ENCODE measurements at places on chromosomes 2 and 18.

- DNase-seq: no peak
Observed at GRCh38 chr18:3409811-3410210, 40.2 kb upstream of the TGIF1 start.

- DNase-seq: no peak
Observed at GRCh38 chr2:115190459-115190858, 748.0 kb downstream of the DPP10 start.

DNA sequence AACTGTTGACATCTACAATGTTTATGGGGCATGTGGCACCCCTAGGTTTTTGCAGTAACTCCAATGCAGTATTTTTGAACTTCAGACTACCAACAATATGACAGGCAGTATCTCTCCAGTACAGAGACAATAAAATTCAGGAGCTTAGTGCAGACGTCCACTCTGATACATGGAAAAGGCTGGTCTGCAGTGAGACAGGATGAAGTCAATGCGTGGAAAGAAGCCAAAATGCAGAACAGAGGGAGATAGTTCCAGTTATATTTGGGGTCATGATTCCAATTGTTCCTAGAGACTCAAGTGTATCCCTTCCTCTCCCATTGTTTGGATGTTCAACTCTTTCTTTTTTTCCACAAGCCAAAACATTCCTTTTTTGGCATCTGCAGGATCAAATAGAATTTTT lies 18.7 kb upstream of the SMAD2 start:
- DNase-seq: no peak

DNA sequence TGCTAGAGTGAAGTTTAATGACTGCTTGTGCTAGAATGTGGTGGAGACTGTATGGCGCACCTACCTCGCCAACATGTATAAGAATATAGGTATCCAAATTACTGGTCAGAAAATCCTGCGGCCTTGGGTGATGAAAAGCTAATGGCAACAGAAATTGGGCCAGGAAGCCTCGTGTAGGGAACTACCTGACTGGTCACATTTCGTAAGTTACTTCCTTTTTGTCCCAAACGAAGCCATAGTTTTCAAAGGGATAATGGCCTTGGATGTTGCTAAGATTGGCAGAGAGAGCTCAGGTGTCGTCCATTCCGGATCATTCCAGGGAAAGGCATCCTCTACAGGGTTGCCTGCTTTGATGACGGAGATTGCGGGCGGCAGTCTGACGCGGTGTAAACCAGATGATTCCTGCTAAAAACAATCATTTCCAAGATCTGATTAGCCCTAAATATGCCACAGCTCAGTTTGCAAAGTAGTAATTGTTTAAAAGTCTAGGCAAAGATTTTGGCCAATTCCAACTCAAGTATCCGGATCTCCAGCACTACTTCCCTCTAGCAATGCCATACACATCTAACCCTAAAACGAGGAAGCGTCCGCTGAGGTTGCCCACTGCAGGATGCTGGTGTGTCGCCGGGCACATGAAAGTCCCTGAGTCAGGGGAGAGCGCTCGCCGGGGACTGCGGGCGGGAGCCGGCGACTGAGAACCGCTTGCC lies 708 bp upstream of the MALT1 start:
- DNase-seq: peak; percentile 34

GRCh38 chr2:70126413-70126812 lies 39.1 kb downstream of the PCBP1 start:
- no peak for DNase-seq

DNA sequence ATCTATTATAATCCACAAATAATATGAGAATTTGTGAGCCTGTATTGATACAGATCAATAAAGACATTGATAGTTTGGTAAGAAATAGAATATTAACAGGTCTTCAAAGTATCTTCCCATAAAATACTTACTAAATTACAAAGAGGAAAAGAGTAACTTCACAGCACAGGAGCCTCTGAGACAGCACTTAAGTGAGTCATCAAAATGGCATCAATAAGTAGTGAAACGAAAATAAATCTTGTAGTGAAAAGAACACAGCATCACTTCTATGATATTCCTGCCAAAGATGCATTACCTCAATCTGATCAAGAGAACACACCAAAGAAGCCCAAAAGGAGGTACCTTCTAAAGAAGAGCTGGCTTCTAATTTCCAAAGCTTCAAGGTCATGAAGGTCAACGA lies 116.4 kb downstream of the CBLN2 start:
- DNase-seq: no peak

- DNase-seq: no peak
Observed at GRCh38 chr2:128662051-128662471, 343.4 kb upstream of the HS6ST1 start.

DNA sequence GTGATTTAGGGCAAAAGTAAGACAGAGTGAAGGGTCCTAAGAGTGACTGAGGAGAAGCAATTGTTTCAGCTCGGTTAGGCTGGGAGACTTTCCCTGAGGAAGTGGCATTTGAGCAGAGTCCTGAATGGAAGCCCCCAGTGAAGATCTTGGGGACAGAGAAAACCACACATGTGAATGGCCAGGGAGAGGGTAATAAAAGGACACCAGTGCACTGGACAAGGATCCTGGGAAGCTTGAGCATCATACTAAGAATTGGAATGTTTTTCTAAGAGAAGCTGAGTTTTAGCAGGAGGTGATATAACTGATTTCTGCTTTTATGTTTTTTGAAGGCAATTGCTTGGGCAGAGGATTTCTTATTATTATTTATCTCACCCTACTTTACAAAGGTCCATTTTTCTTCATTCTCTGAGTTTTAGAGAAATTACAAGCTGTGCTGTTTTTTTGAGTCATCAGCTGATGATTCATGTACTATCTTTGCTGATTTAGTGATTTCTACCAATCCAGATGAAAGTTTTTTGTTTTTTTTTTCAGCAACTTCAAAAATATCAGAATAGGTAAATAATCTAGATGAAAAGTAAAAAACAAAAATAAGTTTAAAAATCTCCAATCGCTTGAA lies 43.5 kb downstream of the MFSD6 start:
- DNase-seq: no peak

DNA sequence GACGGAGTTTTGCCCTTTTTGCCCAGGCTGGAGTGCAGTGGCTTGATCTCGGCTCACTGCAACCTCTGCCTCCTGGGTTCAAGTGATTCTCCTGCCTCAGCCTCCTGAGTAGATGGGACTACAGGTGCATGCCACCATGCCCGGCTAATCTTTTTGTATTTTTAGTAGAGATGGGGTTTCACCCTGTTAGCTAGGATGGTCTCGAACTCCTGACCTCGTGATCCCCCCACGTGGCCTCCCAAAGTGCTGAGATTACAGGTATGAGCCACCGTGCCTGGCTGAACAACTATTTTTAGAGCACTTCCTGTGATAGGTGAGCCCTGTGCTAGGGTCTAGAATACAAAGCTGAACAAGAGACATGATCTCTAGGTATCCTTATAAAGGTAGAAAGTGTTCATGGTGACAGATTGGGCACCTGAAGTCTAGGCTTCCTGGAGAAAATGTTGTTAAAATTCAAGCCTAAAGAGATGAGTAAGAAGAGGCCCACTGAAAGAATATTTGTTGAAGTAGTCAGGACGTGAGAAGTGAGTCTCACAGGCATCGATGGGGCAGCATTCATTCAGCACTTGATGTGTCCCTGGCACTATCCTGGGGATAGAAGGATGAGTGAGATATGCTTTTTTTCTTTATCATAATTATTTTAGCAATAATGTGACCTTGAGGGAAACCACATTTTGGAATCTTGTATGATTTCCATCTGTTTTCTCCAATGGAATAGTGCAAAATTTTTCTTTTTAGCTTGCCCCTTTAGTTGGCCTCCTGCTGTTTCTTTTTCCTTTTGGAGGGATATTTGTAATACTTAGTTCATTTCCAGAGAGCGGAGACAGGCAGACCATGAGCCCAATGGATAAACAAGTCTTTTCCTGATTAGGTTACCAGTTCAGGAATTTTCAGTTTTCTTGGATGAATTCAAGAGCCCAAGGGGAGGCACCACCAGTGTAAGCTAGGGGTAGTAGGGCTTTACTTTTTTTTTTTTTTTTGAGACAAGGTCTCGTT lies 5.1 kb downstream of the ZNF236 start:
- peak; percentile 73 for DNase-seq

GRCh38 chr18:11260961-11261461 lies 111.6 kb upstream of the PIEZO2 start:
- no peak for DNase-seq

DNA sequence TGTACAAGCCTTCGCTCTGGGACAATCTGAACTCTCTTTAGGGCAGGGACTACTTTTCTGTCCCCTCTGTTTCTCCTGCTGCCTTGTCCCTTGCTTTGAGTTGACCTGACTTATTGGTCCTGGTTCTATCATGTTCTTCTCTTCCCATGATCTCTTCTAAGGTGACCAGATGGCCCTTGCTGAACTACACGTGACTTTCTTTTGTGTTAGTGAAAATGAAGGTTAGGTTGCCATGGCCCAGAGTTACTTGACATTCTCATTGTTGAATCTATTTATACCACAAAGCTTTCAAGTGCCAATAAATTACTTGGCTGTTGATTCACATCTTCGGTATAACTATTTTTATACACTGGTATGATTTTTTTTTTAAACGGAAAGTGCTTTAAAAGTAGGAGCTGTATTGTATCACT lies 24.4 kb downstream of the MRPL33 start:
- no peak for DNase-seq

- no peak for DNase-seq
Observed at GRCh38 chr2:99595373-99595772, 105.6 kb upstream of the REV1 start.

DNA sequence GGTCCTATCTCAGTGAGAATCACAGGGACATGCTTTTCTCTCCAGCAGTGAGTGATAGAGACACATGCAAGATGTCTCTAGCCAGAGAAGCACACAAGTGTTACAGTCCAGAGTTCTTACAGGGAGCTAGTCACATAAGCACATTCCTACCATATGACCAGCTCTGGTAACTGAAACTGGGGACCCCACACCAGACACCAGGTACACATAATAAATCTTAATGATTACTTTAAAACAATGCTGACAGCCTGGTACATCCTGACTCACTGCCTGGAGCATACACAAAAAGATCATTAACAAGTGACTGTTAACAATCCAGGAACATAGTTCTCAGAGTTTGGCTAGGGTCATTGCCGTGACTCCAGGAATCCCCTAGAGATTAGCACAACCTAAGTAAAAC lies 53.6 kb downstream of the GALNT1 start:
- DNase-seq: no peak

DNA sequence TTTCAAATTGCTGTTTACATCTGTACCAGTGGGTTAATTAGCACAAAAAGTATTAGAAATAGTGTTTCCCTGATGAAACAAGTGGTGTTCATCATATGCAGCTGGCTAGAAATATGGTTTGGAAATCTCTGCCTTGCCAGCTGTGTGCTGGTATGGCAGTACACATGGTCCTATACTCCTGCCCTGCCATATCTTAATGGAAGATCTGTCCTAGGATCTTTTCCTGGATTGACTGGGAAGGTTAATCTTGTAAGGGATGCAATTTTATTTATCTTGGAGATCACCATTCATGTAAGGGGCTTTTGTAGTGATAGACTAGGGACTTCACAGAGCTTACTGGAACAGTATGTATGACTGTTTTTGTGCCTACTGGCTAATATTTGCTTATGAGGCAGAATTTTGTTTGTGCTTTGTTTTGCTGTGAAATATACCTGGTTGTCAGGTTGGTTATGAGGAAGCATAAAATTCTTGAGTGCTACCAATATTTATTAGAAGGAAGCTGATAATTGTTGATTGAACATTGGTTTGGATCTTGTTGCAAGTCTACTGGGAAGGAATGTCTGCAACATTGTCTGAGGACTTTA lies 73.5 kb downstream of the GULP1 start:
- no peak for DNase-seq

DNA sequence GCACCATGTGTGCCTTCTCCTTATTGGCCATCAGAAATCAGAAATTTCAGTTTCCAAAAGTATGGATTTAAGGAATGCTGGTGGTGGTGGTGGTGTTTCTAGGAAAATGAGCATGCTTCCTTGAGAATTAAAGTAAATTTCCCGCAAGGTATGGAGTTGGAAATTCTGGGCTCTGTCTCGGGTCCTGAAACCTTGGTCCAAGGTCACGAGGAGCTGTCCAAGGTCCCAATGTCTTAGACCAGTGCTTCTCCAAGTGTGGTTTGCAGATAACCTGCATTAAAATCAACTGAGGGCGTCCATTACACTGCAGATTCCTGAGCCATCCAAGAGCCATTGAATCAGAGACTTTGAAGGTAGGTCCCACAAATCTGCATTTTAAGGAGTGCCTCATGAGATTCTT lies 210.9 kb upstream of the PKDCC start:
- DNase-seq: no peak

DNA sequence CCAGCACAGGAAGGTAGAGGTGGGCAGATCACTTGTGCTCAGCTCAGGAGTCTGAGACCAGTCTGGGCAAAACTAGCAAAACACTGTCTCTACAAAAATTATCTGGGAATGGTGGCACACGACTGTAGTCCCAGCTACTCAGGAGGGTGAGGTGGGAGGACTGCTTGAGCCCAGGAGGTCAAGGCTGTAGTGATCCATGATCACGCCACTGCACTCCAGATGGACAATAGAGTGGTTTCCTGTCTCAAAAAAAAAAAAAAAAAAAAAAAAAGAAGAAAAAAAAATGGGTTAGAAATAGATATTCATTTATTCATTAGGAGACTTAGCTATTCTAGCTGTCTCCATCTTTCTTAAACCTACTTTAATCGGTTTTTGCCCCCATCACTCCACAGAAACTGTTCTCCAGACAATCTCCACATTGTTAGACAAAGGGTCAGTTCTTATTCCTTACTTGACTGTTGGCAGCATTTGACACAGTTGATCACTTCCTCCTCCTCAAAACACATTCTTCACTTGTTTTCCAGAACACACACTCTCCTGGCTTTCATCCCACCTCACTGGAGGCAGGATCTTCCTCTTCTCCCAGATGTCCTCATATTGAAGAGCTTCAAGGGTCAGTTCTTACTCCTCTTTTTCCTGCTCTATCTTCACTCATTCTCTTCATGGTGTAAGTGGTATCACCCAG lies 103.1 kb downstream of the DTNB start:
- DNase-seq: no peak

DNA sequence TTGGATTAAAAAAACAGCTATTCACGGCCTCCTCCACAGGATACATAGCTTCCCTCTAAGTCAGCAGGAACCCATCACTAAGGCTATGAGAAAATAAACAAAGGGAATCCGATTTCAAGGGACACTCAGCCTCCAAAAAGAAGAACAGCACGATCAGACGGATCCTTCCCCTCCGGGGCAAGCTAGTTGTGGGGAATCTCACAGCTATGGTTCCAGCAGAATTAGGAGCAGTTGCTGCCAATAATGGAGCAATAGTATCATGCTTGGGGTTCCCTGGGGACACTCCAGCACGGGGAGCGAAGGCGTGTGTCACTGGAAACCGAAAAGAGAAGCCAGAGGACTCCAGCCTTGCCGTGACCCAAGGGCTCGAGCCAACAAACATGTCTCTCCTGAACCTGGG lies 163.1 kb downstream of the TTC32 start:
- no peak for DNase-seq

Data from posterior cingulate gyrus (tissue), 11 donors.